A172 (cell line): ENCODE measurements at places on chromosomes 2 and 18. TPM values are rescaled to one million over a fixed set of nuclear protein-coding genes. Genes with fewer than 3 reads are reported as not detected.
A peak's percentile ranks its signal among the peaks of the same experiment; 100 is the strongest.

DNA sequence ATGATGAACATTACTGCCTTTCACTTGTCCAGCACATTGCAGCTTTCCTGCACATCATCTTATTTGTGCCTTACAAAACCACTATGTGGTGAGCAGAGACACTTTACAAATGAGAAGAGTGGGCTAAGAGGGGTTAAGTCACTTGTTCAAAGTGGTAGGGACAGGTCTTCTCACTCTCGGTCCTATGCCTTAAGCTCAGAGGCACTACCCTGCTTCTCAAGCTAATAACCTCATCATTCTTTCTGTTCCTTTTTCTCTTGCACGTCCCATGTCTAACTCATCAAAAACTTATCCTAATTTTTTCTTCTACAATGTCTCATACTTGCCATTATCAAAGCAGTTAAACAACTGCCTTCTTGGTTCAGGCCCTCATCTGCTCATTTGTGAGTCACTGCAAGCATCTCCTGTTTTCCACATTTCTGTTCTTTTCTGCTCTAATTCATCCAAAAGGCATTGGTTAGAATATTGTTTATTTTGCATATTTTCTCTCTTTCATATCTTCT is 21.9 kb upstream of the NCOA1 start:
- no peak for DNase-seq

DNA sequence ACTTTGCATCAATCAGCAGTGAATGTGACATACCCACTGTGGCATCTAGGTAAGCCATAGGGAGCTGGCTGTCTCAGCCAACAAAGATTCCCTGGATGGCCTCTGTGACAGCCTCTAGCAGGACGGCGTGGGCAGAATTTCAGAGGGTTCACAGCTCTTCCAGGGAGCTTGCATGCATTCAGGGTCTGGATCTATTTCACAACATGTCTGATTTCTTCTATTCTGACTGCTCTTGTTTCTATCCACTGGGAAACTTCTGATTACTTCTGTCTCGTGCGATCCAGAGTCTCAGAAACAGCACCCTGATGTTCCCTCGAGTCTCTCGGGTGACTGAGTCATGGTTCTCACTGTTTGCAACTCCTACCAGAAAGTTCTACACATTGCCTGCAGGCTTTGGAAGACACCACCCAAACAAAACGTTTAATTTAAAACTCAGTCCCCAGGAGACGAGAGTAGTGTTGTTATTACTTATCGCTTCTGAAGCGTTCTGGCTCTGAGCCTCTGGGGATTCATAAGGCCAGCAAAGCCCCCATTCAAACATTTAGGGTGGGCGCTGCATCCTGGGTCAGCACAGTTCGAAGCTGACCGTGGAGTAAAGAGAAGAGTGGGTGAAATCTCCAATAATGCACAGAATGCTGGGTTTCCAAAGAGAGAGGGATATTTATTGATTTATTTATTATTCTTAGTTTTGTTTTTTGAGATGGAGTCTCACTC is 41.9 kb upstream of the ODC1 start:
- DNase-seq: no peak

DNA sequence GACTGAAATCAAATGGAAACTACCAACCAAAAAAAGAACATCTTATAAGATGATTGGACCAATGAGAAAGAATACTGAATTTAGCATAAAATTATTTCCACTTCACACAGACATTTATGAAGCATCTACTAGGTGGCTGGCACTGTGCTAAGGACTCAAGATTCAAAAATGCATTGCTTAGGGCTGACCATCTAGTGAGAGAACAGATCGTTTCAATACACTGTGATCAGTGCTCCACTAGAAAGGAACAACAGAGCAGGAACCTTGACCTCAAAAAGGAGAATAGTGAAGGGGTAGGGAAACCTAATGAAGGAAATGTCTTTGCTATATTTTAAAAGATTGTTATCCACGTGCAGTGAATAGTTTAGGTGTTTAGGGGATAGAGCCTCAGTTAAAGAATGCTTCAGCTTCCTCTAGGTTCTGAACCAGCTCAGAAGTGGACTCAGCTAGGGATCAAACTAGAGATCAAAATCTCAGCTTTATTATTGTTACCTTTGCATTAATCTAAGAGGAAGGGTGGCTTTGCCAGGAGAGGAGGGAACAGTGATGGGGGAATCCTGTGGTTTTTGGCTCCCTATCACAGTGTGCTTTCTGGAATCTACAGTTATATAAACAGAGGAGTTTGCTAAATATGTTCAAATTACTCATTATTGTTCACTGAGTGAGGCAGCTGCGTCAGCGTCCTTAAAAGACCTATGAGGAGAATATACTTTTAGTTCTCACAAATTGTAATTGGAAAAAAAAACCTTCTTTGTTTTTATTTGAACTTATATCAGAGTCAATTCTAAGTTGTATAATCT is 16.2 kb upstream of the BBS5 start:
- DNase-seq: peak; percentile 54

Gene TMEM200C
- not detected in 2 replicates for total RNA-seq

GRCh38 chr2:132419235-132419634 is 2.6 kb downstream of the GPR39 start:
- no peak for DNase-seq

Gene STK17B
- 19.5 and 20.5 TPM in 2 replicates for total RNA-seq

Gene GAD1
- 9.9 and 15.2 TPM in 2 replicates for total RNA-seq

Gene VAMP8
- 1.3 and 1.5 TPM in 2 replicates for total RNA-seq

Gene RAB6D
- total RNA-seq: not detected in 2 replicates

- peak; percentile 78 for DNase-seq
These were observed 241.4 kb downstream of the NCKAP5 start for GRCh38 chr2:133326652-133327397.

DNA sequence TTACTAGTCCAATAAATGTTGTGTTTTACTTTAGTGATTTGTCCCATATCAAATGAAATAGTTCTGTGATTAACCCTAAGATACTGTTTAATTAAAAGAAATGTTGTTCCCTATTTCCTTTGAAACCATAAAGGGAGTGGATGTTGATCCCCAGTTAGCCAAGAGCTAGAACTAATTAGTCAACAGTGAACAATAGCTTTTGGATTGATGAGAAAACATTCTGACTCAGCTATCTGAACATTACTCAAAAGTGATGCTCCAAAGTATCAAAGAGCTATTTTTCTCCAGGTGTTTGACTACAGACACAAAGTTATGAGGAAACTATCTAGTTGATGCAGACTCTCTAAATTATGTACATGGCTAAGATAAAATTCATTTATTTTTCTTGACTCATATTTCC is 7.3 kb upstream of the FEZ2 start:
- no peak for DNase-seq

Gene SOX11
- total RNA-seq: 11.2 and 11.9 TPM in 2 replicates

DNA sequence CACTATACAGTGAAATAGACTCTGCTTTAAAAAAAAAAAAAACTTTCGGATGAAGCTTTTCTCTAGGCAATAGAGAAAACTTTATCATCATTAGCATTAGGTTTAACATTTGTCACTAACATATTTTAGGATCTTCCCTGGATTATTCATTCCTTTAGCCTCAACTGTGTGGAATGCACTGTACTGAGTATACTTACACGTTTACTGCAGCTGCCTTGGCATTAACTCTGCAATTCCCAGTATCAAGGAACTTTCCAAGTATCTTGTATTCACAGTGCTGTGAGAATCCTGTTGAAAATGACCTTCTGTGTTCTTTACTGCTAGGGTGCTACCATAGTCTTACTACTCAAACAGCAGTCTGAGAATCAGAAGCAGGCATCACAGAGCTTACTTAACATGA is 328.2 kb upstream of the COL3A1 start:
- DNase-seq: no peak

DNA sequence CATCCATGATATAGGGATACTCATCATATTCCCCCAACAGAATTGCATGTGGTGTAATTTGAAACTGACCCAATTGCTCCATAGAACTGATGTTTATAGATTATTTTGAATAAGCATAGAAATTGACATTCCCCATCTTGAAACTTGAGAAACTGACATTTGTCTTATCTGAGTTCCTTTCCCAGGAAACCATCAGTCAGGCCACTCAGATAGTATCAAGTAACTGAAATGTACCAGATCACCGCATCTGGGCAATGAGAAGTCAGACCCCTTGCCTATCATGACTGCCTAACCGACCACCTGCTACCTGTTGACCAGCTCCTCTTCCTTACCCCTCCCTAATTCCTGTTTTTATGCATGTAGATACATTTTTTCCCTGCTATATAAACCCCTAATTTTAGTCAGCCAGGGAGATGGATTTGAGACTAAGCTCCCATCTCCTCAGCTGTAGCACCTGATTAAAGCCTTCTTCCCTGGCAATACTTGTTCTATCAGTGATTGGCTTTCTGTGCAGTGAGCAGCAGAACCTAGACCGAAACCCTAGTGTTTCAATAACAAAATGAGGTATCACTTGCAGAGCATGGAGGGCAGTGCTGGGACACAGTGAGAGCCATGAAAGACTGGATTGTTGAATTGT is 274.5 kb downstream of the LPIN1 start:
- no peak for DNase-seq

Gene THUMPD2
- 15.9 and 18.2 TPM in 2 replicates for total RNA-seq

DNA sequence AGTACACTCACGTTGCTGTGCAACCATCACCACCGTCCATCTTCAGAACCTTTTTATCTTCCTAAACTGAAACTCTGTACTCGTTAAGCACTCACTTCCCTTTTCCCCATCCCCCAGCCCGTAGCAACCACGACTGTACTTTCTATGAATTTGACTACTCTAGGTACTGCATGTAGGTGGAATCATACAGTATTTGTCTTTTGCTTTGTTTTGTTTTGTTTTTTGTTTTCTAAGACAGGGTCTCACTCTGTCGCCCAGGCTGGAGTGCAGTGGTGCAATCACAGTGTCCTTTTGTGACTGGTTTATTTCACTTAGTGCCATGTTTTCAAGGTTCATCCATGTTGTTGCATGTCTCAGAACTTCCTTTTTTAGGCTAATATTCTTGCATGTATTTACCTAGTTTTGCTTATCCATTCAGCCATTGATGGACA is 7.0 kb upstream of the TYMS start:
- no peak for DNase-seq

- no peak for DNase-seq
These were observed 294.8 kb upstream of the MGAT5 start for GRCh38 chr2:133959066-133959465.

Gene IL1RL1
- 0.02 TPM in 1 of 2 replicates, not detected in the other for total RNA-seq

Gene CEBPZOS
- 29.5 and 45.3 TPM in 2 replicates for total RNA-seq

Gene RAB17
- 1.6 and 4.1 TPM in 2 replicates for total RNA-seq

GRCh38 chr18:12839526-12840196 is 44.4 kb downstream of the PTPN2 start:
- no peak for DNase-seq

DNA sequence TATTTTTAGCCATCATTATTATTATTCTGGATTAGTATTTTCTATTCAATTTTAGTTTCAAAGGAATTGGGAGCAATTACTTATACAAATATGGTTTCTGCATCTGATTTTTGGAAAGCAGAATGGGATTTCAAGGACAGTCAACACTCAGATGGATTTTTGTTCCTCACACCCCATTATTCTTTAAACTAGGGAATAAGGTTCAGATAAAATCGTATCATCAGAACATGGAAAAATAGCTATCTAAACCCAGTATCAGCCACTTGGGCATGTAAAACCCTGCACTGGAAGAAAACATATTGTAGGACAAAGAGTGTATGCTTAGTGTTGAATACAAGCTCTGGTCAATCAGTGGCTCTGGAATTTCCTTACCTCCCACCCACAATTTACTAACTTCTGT is 452.5 kb downstream of the ZNF516 start:
- DNase-seq: no peak

Gene FOXD4L1
- 0.22 TPM in 1 of 2 replicates, not detected in the other for total RNA-seq

DNA sequence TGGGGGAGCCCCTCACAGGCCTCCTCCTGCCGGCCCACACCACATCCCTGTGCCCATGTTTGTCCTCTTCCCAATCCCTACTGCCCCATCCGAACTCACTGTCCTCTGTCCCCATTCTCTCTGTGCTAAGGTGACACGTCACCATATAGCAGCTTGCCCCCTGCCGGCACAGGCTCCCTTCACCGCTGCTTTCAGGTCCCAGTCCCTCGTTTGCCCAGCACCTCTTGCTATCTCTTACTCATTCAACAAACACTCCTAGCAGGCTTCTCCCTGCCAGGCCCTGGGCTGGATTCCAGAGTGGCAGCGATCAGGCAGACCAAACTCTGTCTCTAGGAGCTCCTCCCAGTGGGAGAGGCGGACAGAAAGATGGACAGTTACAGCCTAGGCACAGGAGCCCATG is 74.3 kb downstream of the TFCP2L1 start:
- peak; percentile 10 for DNase-seq

GRCh38 chr2:144490017-144490416 is 29.9 kb downstream of the ZEB2 start:
- DNase-seq: no peak

Gene REEP1
- total RNA-seq: 7.8 and 10.3 TPM in 2 replicates

GRCh38 chr2:188345426-188345825 is 53.8 kb downstream of the GULP1 start:
- DNase-seq: no peak

GRCh38 chr2:163983911-163984310 is 248.1 kb upstream of the FIGN start:
- DNase-seq: no peak

- no peak for DNase-seq
These were observed 1.7 kb upstream of the PRLH start for GRCh38 chr2:237564526-237565131.

Gene CNRIP1
- total RNA-seq: 11.4 and 13.1 TPM in 2 replicates

Gene CDH19
- not detected in 2 replicates for total RNA-seq

DNA sequence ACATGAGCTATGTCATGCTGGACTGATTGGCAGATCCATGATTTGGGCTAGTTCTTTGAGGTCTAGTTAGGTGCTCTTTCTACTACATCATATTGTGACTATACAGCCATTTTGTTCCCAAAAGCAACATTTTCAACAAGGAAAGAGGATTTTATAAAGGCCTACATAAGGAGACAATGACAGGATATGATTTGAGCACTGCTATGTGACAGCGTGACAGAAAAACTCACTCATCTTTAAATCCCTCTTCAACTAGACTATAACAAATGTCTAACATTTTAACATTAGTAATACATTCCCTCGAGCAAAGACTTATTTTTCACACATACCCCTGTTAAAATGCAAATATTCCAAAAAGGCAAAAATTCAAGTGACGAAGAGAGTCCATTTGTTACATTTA is 209.6 kb upstream of the CHST9 start:
- DNase-seq: no peak

GRCh38 chr2:189613077-189613636 is 32.6 kb upstream of the SLC40A1 start:
- peak; percentile 66 for DNase-seq

DNA sequence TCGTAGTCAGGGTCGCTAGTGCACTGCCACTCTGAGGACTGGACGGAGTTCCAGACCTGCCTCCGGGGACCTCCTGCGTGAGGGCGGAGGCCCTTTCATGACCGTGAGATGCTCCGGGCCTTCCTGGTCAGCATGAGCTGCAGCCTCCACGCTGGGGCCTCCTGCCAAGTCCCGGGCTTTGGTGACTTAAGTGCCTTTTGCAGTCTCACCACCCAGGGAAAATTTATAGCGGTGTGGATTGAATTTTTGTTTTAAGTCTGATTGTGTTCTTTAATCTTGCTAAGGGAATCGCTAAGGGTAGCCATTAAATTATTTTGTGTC is 33.6 kb downstream of the CHRNA1 start:
- DNase-seq: no peak

Gene GAL3ST2
- total RNA-seq: not detected in 2 replicates

- peak; percentile 94 for DNase-seq
These were observed 38.7 kb downstream of the MCFD2 start for GRCh38 chr2:46876741-46877384.

- peak; percentile 89 for DNase-seq
These were observed 38.8 kb downstream of the PPP4R1 start for GRCh38 chr18:9575558-9575957.
